A549 treated with Hydrocortisone at 1 μM for 4 hours (cell line): ENCODE measurements at places on chromosomes 3 and 15. TPM values are rescaled to one million over a fixed set of nuclear protein-coding genes. Genes with fewer than 3 reads are reported as not detected.

CCNB2 gene
- 93.6 to 104 TPM (median 95.4 TPM) in 5 replicates for total RNA-seq

XCR1 gene
- not detected in 5 replicates for total RNA-seq

DUOX2 gene
- total RNA-seq = 0.02 to 0.06 TPM (median 0.03 TPM) in 5 replicates

ACKR4 gene
- not detected in 5 replicates for total RNA-seq

CILP gene
- 0.21 to 0.44 TPM (median 0.41 TPM) in 5 replicates for total RNA-seq

TUSC7 gene
- total RNA-seq = not detected in 5 replicates

CNTN6 gene
- not detected in 5 replicates for total RNA-seq
